ENCODE measurements at places on chromosomes 5 and 9.

- DNase-seq, result no peak
Measured at GRCh38 chr5:116572350-116573278, 2.0 kb downstream of the SEMA6A start.

GRCh38 chr5:158716668-158717067 is 383.0 kb downstream of the EBF1 start:
- no peak for DNase-seq

DNA sequence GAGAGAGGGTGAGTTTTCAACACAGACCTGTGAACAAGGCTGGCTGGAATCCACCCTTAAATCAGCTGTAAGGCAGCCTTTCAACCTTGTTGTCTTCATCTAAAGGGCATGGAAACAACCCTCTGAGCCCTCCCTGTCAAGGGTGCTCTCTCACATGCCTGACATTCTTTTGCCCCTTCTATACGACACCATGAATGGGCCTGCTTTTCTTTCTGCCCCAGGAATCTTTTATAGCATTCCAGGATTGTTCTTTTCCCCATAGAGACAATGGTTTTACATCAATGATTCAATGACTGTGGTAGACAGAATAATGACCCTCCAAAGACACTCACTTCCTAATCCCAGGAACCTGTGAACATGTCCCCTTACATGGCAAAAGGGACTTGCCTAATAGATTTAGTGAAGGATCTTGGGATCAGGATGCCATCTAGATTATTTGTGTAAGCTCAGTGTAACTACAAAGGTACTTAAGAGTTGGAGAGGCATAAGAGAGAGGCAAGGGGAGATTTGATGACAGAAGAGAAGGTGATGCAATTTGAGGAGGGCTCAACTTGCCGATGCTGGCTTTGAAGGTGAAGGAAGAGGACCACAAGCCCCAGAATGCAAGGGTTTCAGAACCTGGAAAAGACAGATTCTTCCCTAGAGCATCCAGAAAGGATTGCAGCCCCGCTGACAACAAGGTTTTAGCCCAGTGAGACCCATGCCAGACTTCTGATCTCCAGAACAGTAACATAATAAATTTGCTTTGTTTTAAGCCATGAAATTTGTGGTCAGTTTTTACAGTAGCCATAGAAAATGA is 29.2 kb upstream of the HMHB1 start:
- DNase-seq, result no peak

DNA sequence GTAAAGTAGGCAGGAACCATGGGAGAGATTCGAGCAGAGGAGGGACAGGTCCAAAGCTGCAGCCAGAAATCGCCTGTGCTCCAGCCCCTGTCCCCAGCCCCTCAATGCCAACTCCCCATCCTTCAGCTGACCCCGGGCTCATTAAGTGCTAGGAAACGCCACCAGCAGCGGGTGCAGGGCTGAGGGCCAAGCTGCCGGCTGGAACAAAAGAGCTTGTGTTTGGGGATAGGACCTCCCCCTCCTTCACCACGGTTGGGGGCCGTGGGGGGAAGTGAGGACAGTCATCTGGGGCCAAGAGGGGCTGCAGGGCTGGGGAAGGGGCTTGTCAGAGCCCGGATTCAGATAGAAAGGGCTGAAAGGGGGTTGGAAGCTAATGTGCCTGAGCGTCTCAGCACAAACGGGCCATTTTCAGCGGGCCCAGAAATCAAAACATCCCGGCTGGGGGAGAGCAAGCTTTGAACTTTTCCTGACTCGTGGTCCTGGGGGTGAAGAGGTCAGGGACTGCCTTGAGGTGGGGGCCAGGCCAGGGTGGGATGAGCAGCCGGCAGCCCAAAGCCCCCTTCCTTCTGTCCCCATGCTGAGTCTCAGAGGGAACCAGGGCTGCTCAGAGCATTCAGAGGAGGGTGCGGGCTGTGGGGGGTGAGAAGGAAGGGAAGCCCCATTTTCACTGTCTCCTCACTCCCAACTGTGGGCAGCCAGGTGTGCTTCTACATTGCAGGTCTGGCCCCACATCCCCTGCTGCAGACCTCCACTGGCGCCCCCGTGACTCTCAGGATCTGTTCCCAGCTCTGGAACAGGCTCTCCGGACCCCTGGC is 69.4 kb upstream of the DAB2IP start:
- no peak for DNase-seq

- no peak for DNase-seq
Measured at GRCh38 chr9:28056466-28056865, 483.2 kb upstream of the C9orf72 start.

Data from activated T-helper 1 cell treated with Interleukin-2 at 50 U/mL for 16 hours (primary cell).